ENCODE measurements at places on chromosomes 11 and 22.

GRCh38 chr11:34773826-34774225, 142.4 kb downstream of the APIP start:
- DNase-seq: no peak

DNA sequence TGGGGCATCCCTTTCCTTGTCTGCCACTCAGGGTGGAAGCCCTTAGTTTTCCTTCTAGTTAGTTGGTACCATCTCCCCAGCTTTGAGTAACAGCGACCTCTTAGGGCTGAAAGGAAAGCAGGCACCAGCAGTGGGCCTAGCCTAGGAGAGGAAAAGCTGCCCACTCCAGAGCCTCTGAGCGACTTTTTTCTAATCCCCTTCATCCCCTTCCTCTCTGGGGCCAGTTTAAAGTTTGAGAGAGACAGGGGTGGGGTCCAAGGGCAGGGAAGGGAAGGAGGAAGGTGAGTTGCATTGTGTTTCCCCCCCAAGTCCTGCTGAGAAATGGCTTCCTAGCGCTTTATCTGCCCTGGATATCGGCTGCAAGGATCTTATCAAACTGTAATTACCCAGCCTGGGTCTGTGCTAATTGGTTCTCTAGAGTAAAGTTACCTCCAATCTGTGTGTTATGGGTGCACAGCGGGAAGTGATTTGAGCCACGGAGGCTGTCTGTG, 573.9 kb upstream of the CADM1 start:
- DNase-seq: no peak

DNA sequence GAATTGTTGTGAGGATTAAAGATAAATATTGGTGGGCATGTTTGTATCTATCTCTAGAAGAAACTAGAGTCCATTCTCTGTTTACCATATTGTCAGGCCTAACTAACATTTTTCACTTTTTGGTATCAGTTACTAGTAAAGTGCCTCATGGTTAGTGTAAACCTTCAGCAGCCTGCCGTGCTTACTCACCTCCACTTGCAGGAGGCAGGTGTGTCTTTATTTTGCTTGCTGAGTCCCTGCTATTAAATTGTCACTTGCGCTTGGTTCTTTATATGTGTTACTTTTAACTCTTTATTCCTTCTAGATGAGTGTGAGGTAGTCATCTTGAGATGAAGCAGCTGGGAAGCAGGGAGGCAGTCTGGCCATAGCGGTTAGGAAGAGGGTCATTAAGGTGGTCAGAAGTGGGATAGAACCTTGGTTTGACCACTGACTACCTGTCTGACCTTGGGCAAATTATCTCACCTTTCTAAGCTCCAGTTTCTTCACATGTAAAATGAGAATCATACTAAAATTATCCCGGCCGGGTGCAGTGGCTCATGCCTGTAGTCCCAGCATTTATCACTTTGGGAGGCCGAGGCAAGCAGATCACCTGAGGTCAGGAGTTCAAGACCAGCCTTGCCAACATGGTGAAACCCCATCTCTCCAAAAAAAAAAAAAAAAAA, 21.2 kb downstream of the PPP6R3 start:
- no peak for DNase-seq

DNA sequence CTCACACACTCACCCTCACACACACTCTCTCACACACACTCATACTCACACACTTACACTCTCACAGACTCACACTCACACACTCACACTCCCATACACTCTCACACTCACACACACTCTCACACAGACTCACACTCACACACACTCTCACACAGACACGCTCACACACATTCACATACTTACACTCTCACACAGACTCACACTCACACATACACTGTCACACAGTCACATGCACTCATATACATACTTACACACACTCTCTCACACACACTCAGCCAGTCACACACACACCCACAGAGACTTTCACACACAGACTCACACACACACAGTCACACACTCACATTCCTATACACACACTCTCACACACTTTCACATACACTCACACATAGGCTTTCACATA, 1478.8 kb downstream of the BRD1 start:
- DNase-seq: no peak

DNA sequence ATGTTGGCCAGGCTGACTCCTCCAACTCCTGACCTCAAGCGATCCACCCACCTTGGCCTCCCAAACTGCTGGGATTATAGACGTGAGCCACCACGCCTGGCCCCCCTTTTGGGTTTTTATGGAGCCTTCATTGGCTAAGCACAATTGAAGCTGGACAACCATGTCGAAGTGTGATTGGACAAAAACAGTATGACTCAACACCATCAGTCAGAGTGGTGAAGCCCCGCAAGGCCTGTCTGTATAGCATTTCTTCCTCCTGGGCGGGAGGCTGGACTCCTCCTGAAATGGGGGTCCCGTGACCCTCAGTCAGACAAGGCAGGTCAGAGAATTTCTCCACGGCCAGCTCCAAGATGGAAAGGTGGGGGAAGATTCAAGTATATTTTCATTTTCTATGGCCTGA, 3.1 kb upstream of the PARVB start:
- no peak for DNase-seq
